ENCODE measurements at places on chromosomes 4 and X. TPM values are rescaled to one million over a fixed set of nuclear protein-coding genes. Genes with fewer than 3 reads are reported as not detected.

CXCL5 gene
- 12.4 TPM for total RNA-seq

OPRPN gene
- not detected for total RNA-seq

DNAAF6 gene
- total RNA-seq, result not detected

ETDA gene
- total RNA-seq, result not detected

MAMLD1 gene
- 2.9 TPM for total RNA-seq

CXorf66 gene
- not detected for total RNA-seq

CNKSR2 gene
- 2.3 TPM for total RNA-seq

RHOXF2B gene
- not detected for total RNA-seq

FAM47A gene
- not detected for total RNA-seq

All from mesangial cell (primary cell).